Cardiac muscle cell (in vitro differentiated cells and primary cell): ENCODE measurements at places on chromosomes 2 and 18. TPM values are rescaled to one million over a fixed set of nuclear protein-coding genes. Genes with fewer than 3 reads are reported as not detected.

DNA sequence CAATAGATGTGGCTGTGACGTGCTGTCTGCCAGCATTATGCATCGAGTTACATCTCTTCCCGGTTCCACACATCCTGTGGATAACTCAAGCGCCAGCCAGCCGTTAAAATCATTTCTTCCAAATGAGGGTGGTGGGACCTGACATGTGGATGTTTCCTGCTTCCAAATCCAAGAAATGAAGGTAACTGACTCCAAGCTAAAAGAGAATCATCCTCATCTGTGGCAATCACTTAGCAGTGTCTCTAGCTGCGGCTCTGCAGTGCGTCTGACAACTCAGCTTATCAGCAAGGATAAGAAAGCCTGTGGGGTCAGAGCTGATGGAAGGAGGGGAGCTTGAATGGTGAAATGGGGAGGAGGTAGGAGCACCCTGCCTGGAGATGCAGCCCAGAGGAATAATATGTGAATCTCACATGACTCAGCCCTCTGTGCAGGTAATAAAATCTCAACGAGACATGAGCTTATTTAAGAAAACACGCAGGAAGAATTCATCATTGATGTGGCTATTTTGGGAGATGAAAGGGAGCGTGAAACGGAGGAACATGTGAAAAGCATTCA lies 382.2 kb upstream of the TRIB2 start:
- no peaks in the 10 kb centered on the region for H3K36me3 ChIP-seq
- peaks cover 13% of the 10 kb centered on the region for H3K4me1 ChIP-seq
- no peaks in the 10 kb centered on the region for H3K27me3 ChIP-seq
- H3K27ac ChIP-seq = no peak overlapping the region

GRCh38 chr2:117936871-117937428 lies 76.9 kb downstream of the CCDC93 start:
- H3K27me3 ChIP-seq = no peaks in the 10 kb centered on the region
- DNase-seq = no peak

GRCh38 chr2:52077159-52077558 lies 1045.2 kb upstream of the NRXN1 start:
- H3K4me3 ChIP-seq = no peak overlapping the region
- DNase-seq = no peak
- H3K27ac ChIP-seq = no peak overlapping the region
- no peaks in the 10 kb centered on the region for H3K27me3 ChIP-seq
- H3K36me3 ChIP-seq = no peaks in the 10 kb centered on the region

DNA sequence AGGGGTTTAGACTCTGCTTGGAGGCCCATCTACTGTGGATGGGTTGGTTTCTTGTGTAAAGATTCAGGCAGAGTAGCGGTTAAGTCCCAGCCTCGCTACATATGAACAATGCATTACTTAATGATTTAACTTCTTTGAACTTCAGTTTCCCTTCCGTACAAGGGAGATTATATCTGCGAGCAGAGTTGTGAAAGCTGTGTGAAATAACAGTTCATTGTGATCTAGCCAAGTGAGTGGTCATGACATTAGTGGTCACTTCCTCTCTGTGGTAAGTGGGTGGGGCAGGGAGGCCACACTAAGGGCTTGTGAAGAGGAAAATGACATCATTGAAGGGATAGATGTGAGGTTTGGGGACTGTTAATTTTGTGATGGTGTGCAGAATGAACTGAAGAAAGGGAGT lies 14.1 kb upstream of the MEX3C start:
- no peak overlapping the region for H3K4me3 ChIP-seq
- H3K36me3 ChIP-seq = no peaks in the 10 kb centered on the region
- no peak overlapping the region for H3K27ac ChIP-seq
- H3K4me1 ChIP-seq = no peaks in the 10 kb centered on the region
- H3K27me3 ChIP-seq = peaks cover 2% of the 10 kb centered on the region

- peaks cover 8% of the 10 kb centered on the region for H3K4me1 ChIP-seq
- H3K36me3 ChIP-seq = no peaks in the 10 kb centered on the region
- no peak for DNase-seq
- no peak overlapping the region for H3K4me3 ChIP-seq
- H3K27me3 ChIP-seq = peaks cover 74% of the 10 kb centered on the region
Measured at GRCh38 chr18:46754188-46754587, 2.7 kb downstream of the ST8SIA5 start.

GRCh38 chr2:219461047-219461514 lies 26.4 kb downstream of the SPEG start:
- DNase-seq = peak; percentile 41
- H3K4me1 ChIP-seq = peaks cover 48% of the 10 kb centered on the region
- no peaks in the 10 kb centered on the region for H3K27me3 ChIP-seq
- H3K4me3 ChIP-seq = peak overlapping the region; percentile 18
- peak overlapping the region; percentile 93 for H3K27ac ChIP-seq
- H3K36me3 ChIP-seq = peaks cover 25% of the 10 kb centered on the region

DNA sequence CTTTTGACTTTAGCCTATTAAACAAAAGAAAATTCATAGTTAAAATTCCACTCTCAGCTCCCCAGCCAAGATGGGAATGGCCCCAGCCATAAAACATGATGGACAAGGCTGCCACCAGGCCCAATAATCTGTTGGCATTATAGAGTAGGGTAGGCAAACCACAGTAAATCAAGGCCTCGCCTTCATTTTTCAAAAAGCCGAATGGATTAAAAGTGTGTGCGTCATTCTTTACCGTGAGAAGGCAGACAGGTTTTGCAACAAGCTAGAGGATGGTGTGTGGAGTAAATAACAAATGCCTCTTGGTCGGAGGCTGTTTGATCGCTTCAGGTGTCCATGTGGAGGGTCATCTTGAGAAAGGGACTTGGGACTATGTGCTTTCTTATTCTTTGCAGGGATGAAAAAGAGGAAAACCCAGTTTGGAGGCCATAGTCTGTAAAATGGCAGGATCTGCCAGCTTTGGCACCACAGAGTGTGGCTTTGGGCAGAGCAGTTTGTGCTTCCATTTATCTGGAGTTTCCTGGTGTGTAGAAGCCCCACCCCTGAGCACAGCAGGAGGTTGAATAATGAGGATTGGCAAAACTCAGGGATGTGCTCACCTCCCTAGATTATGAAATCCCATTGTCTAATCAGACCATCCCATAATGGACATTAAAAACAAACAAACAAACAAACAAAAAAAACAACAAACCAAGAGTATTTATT lies 57.1 kb upstream of the ITGB6 start:
- no peaks in the 10 kb centered on the region for H3K36me3 ChIP-seq
- no peak for DNase-seq
- H3K27ac ChIP-seq = no peak overlapping the region
- peaks cover 10% of the 10 kb centered on the region for H3K4me1 ChIP-seq
- no peak overlapping the region for H3K4me3 ChIP-seq
- no peaks in the 10 kb centered on the region for H3K27me3 ChIP-seq

GRCh38 chr18:27298214-27298804 lies 113.2 kb upstream of the CHST9 start:
- no peak for DNase-seq
- no peaks in the 10 kb centered on the region for H3K36me3 ChIP-seq
- H3K4me1 ChIP-seq = no peaks in the 10 kb centered on the region

- no peak overlapping the region for H3K27ac ChIP-seq
- H3K27me3 ChIP-seq = no peaks in the 10 kb centered on the region
- peaks cover 4% of the 10 kb centered on the region for H3K36me3 ChIP-seq
- peak; percentile 30 for DNase-seq
- H3K4me1 ChIP-seq = no peaks in the 10 kb centered on the region
Measured at GRCh38 chr2:120133572-120134244, 89.5 kb downstream of the TMEM185B start.

- no peak for DNase-seq
- H3K4me1 ChIP-seq = peaks cover 21% of the 10 kb centered on the region
- H3K27ac ChIP-seq = no peak overlapping the region
- no peak overlapping the region for H3K4me3 ChIP-seq
Measured at GRCh38 chr2:50290718-50291117, 741.2 kb downstream of the NRXN1 start.

DNA sequence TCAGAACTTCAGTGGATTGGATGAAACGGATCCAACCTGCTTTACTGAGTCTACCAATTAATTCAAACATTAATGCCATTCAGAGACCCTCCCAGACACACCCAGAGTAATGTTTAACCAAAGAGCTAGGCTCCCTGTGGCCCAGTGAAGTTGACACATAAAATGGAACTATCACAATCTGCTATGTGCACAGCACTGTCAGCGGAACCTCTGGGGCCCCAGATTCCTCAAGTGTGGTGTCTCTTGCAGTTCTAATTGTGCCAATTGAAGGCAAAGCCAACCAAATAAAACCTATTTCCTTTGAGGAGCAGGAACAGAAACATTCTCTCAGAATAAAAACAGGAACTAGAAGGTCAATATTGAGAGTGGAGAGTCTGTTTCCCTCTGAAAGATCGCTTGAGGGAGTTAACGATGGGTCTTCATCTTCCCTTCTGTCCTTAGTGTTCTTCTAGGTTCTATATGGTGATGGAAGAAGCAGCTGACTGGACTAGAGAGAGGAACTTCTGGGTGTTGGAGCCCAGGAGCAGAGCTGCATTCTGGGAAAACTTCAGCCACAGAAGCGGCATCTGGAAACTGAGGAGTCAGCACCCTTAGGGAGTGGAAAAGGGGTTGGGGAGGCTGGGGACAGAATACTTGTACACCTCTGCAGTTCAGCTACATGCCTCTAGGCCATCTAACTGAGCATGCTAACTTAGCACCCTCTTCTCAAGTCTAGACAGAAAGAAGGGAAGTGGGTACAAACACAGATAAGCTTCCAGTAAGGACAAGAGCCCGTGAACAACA lies 174.4 kb upstream of the FBXO11 start:
- DNase-seq = no peak
- H3K27ac ChIP-seq = no peak overlapping the region
- no peak overlapping the region for H3K4me3 ChIP-seq
- H3K4me1 ChIP-seq = no peaks in the 10 kb centered on the region
- no peaks in the 10 kb centered on the region for H3K27me3 ChIP-seq

- no peak overlapping the region for H3K27ac ChIP-seq
- peaks cover 33% of the 10 kb centered on the region for H3K27me3 ChIP-seq
- H3K4me3 ChIP-seq = peak overlapping the region; percentile 58
- H3K4me1 ChIP-seq = no peaks in the 10 kb centered on the region
- DNase-seq = peak; percentile 54
Measured at GRCh38 chr2:136118819-136119716, 1.1 kb upstream of the CXCR4 start.

- peak overlapping the region; percentile 84 for H3K27ac ChIP-seq
- no peaks in the 10 kb centered on the region for H3K27me3 ChIP-seq
- H3K36me3 ChIP-seq = peaks cover 4% of the 10 kb centered on the region
- no peak for DNase-seq
Measured at GRCh38 chr18:48934415-48934722, 16.4 kb downstream of the SMAD7 start.

DNA sequence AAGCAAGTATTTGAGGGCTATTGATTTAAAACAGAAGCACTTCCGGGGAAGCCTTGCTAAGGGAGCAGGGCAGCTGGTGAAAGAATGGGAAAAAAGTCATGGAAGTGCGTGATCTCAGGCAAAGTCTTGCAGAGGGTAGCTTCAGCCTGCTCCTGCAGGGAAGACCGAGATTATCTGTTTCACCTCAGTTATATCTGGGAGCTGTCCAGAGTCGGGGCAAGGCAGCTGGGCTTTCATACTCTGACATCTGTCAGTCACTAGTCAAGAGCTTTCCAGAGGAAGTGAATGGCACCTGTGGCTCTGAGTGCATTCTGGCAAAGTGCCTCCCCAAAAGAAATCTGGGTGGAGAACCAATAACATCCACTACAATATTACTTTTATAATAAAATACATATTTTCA lies 8.7 kb downstream of the NXPH2 start:
- no peak overlapping the region for H3K27ac ChIP-seq
- no peaks in the 10 kb centered on the region for H3K27me3 ChIP-seq
- H3K36me3 ChIP-seq = no peaks in the 10 kb centered on the region
- DNase-seq = no peak
- H3K4me1 ChIP-seq = no peaks in the 10 kb centered on the region

DNA sequence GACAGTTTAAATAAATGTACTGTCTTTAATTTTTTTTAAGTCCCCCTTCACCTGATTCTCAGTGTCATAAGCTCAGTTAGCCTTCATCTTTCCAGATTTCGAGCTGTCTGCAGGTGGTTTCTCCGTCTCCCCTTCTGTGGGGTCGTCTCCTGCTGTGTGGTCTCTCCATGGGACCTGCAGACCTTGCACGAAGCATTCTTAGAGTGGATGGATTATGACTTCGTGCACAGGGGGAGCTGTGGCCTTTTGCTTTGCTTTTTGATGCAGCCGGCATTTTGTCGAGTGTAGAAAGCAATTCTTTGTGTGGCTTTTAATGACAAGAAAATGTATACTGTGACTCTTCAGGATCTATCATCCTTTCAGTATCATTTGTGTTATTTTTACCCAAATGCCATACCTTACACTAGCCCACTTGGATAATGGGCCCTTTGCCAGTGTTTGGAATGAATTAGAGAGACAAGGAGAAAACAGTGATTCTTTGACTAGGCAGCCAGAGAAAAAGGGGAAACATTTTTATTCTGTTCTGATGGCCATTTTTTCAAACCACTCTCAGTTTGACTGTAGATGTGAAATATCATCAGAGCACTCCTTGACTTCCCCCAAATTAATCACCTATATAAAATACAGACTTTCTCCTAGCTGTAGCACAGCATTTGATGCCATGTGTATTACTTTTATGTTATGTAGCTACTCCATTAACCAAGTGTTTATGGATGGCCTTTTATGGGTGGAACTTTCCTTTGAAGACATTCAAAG lies 54.3 kb downstream of the ITGA6 start:
- peaks cover 18% of the 10 kb centered on the region for H3K4me1 ChIP-seq
- no peaks in the 10 kb centered on the region for H3K27me3 ChIP-seq
- H3K36me3 ChIP-seq = no peaks in the 10 kb centered on the region

DNA sequence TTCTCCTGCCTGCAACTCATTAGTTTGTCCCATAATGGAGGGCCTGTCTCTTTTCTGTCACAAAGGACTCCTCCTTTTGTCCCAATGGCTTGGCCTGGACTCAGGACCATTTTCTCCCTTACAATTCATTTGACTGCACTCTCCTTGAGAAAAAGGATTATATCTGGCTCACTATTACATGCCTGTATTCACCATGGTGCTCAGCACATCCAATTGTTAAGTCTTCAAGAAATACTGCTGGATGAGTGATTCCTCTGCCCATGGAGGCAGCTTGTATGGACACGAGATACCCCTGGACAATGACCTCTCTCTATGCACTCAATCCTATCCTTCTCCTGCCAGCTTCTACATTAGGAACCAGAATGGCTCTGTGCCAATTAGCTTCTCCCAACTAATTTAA lies 47.0 kb downstream of the CHST9 start:
- no peaks in the 10 kb centered on the region for H3K4me1 ChIP-seq
- H3K4me3 ChIP-seq = no peak overlapping the region
- no peak overlapping the region for H3K27ac ChIP-seq
- no peaks in the 10 kb centered on the region for H3K27me3 ChIP-seq
- H3K36me3 ChIP-seq = no peaks in the 10 kb centered on the region
- no peak for DNase-seq

DNA sequence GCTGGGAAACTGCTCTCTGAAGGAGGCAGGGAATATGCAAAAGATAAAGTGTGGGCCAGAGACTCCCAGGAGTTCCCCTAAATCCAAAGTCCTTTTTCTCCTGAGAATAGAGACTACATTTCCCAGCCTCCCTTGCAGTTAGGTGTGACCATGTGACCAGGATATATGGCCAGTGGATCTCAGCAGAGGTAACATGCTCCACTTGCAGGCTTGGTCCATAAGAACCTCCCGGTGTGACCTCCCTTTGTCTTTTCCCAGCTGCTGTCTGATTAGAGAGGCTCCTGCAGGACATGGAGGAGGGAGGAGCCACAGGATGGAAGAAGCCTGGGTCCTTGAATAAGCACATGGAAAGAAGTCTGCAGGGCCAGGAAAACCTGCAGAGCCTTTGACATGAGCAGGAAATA lies 76.2 kb downstream of the TGFA start:
- no peaks in the 10 kb centered on the region for H3K27me3 ChIP-seq
- no peak for DNase-seq
- H3K27ac ChIP-seq = no peak overlapping the region
- H3K36me3 ChIP-seq = no peaks in the 10 kb centered on the region
- H3K4me1 ChIP-seq = peaks cover 5% of the 10 kb centered on the region

EPB41L5 gene
- 18.4 and 24.6 TPM in 2 replicates for total RNA-seq

NCOA1 gene
- total RNA-seq = 6.7 and 7.9 TPM in 2 replicates

LYPD6 gene
- total RNA-seq = 7.6 and 10.7 TPM in 2 replicates
